ENCODE measurements at places on chromosomes 11 and 22.

DNA sequence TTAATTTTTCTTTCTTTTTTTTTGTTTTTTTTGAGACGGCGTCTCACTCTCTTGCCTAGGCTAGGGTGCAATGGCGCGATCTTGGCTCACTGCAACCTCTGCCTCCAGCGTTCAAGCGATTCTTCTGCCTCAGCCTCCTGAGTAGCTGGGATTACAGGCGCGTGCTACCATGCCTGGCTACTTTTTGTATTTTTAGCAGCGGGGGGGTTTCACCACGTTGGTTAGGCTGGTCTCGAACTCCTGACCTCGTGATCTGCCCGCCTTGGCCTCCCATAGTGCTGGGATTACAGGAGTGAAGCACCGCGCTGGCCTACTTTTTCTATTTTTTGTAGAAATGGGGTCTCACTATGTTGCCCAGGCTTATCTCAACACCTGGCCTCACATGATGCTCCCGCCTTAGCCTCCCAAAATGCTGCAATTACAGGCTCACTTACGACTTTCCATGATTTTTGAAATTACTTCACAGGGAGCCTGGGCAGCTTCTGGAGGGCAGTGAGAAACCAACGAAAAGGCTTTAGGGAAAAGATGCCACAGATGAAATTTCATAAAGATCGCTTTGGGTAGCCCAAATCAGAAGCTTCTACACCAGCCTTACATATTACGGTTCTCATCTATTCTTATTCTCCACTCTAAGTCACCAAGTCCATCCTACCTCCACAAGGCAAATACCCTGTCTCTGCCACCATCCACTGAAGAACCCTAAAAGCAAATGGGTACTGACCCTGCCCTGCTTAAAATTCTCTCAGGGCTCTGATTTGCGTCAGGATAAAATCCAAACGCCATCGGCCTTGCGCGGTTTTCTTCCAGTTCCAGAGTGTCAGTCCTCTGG lies 866 bp upstream of the RRM1 start:
- no peak for DNase-seq

DNA sequence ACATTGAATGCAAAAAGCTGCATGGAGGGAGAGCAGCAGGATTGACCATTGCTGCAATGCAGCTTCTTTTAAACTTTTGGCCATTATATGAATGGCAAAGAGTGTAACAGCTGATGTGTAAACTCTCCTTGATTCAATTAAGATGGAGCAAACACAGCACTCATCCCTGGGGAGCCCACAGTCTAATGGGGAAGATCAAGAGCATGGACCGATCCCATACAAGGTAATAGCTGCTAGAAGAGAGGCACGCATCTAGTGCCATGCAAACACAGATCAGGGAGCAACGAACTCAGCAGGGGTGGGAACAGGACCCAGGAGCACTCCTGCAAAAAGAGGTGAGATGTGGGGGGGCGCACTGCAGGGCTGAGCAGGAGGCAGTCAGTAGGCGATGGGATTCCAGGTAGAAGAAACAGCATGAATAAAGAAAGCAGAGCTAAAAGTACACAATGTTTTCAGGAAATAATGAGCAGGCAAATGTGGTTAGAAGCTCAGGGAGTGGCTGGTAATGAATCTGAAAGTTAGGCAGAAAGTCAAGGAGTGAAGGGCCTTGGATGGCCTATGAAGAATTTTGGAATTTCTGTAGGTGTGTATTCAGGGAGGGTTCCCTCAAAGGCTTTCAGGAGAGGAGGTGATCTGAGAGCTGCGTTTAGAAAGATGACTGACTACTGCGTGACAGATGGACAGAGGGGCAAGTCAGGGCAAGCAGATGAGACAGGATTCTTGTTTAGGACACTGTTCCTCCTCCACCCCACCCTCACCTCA lies 17.2 kb upstream of the BMAL1 start:
- DNase-seq = no peak

GRCh38 chr11:92048415-92048814 lies 176.2 kb upstream of the FAT3 start:
- DNase-seq = no peak

- no peak for DNase-seq
These were observed 478.3 kb downstream of the KCNA4 start for GRCh38 chr11:29538339-29539036.

DNA sequence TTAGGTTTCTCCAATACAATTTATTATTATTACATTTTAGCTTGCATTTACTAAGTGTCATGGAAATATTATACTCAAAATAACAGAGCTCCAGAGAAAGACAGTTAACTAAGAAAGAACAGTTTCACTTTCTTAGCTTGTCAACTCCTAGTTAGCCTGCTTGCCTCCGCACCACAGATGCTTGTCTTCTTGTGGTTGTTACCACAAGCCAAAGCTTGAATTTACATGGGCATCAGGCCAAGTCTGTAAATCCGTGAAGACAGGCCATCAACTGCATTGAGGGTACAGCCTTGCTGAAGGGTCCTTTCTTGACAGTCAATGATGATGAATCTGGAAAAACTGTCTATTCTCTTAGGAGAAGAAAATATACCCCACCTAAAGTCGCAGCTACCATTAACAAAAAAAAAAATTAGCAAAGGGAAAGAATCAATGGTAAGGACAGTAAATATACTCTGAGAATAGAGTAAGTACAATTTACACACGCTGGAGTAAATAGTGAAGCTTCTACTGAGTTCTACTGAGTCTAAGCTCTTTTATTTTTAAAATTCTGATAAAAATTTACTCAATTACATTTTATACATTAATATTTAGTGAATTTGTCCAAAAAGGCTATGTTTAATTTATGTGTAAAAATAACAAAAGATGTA lies 15.6 kb upstream of the DENND5A start:
- peak; percentile 35 for DNase-seq

GRCh38 chr11:73521621-73522020 lies 76.3 kb downstream of the FAM168A start:
- no peak for DNase-seq

DNA sequence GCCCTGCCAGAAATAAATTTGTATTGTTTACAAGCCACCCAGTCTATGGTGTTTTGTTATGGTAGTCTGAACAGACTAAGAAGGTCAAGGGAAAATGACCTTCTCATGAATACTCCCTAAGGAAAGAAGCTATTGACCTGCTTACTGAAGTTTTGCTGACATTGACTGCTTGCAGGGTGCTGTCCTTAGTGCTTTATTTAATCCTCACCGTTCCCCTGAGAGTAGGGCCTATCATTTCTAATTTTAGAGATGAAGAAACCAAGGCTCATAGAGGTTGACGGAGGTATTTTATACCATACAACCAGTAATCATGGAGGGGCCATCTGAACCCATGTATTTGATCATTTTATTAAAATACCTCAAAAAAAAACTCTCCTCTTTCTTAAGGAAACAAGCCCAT lies 66.7 kb upstream of the INCENP start:
- no peak for DNase-seq

DNA sequence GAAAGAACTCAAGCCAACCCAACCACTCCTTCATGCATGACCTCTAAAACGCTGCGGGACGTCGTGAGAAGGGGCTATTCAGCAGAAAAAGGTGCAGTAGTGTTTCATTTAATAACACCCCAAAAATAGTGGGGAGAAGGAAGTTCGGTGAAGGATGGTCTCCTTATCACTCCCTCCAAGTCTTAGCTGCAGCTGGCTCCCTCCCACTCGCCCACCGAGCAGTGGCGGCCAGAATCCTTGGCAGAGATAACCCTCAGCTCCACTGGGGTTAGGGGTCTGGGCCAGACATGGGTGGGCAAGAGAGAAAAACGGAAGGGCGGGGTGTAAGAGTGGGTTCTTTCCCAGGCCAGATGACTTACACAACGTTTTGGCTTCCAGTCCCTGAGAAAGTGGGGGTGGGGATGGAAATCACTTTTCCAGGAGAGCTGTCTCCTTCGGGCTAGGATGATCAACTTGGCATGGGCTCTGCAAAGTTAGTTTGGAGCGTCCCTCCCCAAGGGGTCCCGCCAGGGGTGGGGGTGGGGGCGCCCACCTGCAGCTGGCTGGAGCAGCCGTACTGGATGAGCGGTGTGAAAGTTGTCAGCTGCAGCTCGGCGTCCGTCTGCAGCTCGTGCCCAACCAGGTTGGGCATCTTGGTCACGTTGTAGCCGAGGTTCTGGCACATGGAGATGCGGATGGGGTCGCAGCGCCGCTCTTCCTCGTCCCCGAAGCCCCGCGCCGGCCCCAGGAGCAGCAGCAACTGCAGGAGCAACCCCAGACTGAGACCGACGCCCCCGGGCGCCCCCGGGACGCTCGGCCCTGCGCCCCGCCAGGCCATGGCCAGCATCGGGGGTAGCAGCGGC lies 705 bp downstream of the FZD4 start:
- DNase-seq = no peak

GRCh38 chr22:46022881-46023512 lies 46.0 kb upstream of the WNT7B start:
- DNase-seq = no peak

DNA sequence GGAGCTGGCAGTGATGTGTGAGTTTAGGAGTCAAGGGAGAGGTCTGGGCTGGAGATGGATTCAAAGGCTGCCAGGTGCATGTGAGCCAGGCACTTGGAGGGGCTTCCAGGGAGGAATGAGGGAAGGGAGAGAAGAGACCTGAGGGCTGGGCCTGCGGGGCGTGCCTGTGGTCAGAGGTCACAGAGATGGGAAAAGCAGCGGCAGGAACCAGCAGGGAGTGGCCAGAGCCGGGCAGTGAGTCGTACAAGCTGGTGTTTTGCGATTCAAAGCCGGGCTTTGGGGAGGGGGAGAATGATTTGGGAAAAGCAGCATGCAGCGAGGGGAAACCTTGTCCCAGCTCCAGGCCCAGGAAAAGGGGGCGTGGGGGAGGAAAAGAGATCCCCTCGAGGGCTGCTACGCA lies 96.9 kb upstream of the RTL6 start:
- no peak for DNase-seq

DNA sequence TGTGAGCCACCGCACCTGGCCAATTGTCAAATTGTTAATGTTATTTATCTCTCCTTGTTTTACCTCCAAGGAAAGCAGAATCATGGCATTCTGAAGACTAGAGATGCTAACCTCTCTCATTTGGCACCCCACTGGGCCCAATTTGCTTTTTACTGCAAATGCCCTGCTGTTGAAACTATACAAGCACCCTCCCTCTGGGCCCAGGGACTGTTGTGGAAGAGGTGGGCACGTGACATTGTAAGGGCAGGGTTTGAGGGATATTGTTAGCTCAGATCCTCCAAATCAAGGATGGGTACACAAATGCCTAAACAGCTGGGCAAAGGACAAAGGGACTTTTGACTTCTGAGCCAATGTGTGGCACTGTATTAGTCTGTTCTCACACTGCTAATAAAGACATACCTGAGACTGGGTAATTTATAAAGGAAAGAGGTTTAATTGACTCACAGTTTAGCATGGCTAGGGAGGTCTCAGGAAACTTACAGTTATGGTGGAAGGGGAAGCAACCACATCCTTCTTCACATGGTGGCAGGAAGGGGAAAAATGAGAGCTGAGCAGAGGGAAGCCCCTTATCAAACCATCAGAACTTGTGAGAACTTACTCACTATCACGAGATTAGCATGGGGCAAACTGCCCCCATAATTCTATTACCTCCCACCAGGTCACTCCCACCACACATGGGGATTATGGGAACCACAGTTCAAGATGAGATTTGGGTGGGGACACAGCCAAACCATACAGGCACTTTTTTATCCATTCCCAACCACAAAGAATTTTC lies 6.5 kb upstream of the ALDH3B2 start:
- DNase-seq = no peak

DNA sequence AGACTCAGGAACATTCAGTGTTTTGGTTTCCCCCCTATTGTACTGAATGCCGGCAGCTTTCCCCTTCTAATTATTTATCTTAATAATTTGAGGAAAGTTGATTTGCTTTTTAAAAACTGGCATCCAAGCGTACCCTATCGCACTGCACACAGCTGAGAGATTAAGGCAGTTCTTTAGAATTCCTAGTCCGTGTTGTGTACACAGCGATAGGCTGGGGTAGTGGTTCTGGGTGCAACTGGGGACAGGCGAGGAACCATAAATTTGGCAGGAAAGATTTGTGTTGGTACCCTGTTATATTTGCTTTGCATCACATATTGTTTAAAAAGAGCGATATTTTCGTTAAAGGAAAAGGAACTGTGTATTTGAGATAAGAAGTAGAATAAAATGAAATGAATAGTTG lies 39.2 kb downstream of the PTPRJ start:
- DNase-seq = no peak

DNA sequence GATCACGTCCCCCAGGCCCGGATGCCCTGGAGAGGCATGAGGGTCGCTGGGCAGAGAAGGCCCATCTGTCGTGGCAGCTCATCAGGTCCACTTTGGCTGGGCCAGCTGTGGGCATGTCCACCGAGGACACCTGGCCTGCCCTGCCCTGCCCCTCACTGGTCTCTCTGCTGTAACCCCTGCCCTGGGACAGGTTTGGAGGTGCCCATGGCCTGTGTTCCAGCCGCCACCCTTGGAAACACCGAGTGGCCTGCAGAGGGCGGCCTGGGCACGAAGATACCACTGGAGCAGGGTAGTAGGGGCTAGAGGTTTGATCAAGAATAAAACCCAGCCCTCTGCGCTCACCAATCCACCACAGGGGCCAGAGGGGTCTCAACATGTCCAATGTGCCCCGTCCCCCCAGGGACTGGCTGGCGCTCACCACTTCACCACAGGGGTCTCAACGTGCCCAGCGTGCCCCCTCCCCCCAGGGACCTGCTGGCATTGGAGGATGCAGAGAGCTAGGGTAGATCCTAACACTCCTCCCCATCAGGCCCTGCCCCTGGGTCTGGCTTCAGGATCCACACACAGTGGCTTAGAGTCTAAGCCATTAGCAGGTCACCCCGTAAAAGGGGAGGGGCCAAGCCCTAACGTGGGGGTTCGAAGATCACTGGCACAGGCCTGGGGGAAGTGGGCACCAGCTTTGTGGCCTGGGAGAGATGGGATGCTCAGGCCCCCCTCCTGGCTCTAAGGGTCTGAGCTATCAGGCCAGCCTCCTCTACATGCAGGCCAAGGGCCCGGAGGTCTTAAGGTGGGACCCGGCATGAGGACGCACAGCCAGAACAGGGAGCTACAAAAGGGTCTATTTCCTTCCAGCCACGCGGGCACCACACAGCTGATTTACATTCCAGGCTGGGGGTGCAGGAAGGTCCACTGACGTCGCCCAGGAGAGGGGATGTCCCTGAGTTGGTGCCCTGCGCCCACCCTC lies 1.3 kb upstream of the HDAC10 start:
- peak; percentile 59 for DNase-seq
